ENCODE measurements at places on chromosomes 6 and 20.
A peak's percentile ranks its signal among the peaks of the same experiment; 100 is the strongest.

DNA sequence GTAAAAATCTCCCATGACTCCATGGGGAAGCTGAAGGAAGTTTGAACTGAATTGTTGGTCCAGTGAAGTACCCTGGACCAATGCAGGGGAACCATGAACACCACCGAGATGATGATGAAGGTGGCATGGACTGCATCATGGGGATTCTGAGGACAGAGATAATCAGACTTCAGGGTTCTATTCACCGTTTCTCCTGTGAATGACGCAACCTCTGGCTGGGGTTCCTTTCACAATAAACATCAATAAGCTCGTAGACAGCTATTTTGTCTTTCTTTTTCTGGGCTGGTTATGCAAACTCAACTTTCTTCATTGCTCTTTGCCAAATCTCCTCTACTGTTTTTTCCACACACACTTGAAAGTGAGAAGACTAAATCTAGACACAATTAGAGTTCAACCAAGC, 87.9 kb upstream of the NKX2-2 start:
- no peak for DNase-seq

DNA sequence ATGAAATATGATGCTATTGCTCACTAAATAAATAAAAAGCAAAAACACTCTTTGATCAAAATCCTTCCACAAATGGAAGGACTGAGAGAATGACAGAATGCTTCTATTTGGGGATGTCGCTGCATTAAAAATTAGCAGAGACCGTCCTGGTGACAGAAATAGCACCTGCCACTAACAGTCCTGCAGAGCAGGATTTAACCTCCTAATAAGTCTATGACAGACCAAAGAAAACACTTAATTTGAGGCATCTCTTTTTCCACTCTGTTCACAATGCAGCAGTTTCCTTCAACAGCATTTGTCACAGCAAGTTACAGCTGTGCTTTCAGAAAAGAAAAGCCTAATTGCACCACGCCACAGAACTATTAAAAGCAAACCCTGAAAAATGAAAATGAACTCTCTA, 140.6 kb upstream of the BEND6 start:
- DNase-seq = no peak

GRCh38 chr20:38559764-38560163, 21.2 kb upstream of the ADIG start:
- DNase-seq = no peak

DNA sequence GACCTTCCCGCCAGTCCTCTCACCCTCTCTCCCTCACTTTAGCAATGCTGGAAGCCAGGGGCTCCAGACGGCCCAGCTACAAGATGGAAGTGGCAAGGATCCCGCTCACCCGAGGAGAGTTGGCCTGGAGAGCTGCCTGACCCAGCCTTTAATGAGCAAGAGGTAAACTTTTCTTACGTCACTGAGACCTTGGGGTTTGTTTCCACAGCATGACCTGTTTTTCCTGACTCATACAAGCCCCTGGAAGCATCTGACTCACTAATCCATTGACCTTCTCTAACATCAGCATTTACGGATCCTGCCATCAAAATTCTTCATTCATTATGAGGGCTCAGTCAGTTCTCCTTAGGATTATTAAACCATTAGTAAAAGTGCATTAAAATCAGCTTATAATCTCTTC, 120.4 kb downstream of the MYLK4 start:
- DNase-seq = no peak

DNA sequence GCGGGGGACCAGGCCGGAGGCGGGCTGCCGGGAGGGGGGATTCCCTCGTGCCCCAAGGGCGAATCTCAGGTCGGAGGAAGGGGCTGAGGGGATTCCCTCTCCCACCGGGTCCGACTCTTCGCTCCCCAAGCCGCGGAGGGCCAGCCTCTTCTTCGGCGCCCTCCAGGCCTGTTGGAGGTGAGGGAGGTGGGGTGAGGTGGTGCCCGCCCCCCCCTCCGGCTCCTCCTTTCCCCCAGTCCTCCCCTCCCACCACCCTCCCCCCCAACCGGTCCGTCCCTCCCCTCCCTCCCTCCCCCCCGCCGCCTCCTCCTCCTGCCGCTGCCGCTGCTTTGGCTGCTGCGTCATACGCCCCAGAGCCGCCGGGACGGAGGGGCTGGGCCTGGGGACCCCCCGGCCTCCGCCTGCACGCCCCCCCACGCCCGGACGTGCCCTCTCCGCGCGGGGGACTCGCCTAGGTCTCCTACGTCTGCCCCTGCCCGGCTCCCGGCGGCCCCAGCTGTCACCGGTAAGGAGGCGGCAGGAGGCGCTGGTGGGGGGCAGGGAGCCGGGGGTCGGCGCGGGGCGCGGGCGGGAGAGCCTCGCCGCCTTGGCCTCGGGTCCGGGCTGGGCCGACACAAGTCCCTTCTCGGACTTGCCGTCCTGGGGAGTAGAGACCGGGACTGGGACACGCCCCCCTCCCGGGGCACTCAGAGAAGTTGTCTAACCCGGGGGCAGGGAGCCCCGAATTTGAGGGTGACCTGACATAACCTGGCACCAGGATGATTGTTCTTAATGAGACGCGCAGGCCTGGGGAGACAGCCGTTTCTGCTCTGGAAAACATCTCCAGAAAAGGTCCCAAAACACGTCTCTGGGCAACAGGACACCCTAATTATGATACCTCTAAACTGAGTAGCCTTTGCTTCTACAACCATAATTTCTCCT, at the start of gene PHF1:
TSS of gene PHF1 (plus strand) at position 304 of the 921 bp plus-strand sequence. CDS start 1,250 bp downstream, outside the sequence.
- peak; percentile 94 for DNase-seq

- no peak for DNase-seq
Observed at GRCh38 chr6:97626671-97627441, 343.8 kb upstream of the MMS22L start.

DNA sequence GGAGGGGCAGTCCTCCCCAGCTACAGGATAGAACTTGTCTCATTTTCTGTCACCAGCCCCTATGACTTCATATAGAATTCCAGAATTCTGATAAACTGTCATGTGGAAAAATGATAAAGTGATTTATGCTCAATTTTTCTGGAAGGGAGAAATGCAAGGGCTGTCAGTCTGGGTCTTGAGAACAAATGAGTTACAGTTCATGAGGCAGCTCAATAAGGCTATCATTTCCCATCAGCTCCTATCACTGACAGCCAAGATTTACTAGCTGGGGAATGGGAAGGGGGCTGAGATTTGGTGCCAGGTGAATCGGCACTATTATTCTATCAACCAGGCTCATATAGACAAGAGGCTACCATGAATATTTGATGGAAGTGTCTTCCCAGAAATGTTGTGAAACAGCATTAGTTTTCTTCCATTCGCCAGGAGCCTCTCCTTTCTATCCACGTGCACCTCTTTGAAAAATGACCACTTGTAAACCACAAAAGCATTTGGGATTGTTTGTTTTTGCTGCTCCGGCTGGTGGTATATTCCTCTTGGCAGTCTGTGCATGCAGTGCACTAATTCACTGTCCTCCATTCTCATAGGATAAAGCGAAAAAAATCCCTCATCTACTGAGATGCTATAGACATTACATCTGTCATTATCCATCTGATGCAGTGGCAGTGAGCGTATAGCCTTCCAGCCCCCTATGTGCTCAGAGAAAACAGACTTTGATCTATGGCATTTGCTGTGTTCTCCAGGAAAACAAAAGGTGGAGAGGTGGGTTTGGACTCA, 528.7 kb upstream of the RNF217 start:
- no peak for DNase-seq

DNA sequence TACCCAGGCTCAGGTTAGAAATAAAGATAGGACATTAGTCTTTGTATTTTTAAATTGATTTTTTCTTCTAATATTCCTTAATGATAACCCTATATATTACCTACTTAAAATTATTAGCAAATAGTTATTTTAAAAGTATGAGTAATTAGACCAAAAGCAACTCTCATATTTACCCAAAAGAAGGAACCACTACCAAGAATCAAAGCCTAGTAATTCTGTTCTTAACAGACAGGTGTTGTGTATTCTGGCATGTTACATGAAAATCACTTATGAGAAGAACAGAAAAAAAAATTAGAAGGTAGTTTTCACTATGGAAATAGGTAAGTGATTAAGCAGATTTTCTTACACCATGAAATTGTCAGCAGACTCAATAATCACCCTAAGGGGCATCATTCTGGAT, 105.1 kb downstream of the ATG5 start:
- DNase-seq = no peak

GRCh38 chr6:163416557-163417253, 2.2 kb downstream of the QKI start:
- peak; percentile 54 for DNase-seq

DNA sequence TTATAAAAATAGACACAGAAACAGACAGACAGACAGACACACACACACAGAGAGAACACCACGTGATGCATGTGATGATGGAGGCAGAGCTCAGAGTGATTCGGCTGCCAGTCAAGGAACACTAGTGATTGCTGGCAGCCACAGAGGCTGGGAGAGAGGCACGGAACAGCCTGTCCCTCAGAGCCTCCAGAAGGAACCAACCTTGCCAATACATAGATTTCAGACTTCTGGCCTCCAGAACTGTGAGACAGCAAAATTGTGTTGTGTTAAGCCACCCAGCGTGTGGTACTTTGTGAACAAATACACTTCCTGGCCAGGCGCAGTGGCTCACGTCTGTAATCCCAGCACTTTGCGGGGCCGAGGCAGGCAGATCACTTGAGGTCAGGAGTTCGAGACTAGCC, 9.5 kb upstream of the PARD6B start:
- no peak for DNase-seq

- no peak for DNase-seq
Observed at GRCh38 chr6:38804358-38804757, 89.2 kb downstream of the DNAH8 start.

DNA sequence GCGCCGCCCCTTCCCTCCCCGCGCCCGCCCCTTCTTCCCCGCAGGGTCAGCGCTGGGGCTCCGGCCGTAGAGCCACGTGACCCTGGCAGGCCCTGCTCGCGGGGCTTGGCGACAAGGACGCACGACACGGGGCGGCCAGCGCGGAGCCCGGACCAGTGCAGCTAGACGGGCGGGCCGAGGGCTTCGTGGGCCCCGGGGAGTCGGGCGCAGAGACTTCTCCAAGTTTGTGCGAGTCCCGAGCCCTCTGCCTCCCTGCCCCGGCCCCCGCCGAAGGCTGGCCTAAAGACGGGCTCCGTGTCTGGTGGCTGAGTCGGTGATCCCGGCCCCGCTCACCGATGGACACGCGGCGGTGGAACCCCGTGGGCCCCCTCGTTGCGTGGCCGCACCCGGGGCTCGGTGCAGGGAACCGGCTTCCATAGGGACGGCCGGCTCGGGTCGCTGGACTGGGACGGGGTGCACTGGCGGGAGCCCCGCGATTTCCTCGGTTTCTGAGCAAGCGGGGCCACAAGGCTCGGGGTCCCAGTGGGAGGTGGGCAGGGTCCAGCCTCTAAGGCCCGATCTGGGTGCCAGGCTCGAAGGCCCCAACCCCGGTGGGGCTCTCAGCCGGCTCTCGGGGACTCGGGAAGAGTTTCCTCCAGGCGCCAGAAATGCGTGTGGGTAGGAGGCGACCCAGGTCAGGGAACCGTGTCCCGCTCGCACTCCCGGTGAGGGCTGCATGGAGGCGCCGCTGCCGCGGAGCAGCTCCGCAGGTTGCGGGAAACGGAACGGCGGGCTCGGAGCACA, 452 bp upstream of the GATA5 start:
- DNase-seq = no peak

DNA sequence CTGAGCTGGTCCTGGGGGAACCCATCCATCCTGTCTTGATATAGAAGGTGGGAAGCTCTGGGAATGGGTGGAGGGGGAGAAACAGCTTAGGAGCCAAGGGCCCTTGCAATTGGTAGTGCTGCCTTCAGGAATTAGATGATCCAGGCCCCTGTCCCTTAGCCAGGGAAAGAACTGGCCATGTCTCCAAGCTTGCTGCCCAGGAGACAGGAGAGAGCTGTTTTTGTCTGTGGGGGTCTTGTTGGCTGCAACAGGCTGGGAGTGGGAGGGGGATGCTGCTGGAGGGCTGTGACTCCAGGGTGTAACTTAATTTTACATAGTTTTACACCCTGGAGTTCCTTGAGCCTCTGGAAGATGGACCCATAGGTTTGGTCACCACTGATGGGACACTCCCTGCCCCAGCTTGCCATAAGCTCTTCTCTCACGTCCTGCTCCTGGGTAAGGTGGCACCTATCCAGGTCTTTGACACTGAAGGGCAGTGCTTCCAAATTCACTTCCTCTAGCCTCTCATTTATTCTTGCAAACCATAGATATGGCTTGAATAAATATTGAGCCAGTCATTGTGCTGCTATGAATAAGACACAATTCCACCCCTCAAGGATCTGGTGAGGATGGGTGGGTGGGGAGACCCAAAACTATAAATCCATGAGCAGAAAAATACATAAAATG, 16.8 kb downstream of the VEGFA start:
- DNase-seq = no peak

- no peak for DNase-seq
Observed at GRCh38 chr6:116533233-116533957, 12.1 kb downstream of the TRAPPC3L start.

DNA sequence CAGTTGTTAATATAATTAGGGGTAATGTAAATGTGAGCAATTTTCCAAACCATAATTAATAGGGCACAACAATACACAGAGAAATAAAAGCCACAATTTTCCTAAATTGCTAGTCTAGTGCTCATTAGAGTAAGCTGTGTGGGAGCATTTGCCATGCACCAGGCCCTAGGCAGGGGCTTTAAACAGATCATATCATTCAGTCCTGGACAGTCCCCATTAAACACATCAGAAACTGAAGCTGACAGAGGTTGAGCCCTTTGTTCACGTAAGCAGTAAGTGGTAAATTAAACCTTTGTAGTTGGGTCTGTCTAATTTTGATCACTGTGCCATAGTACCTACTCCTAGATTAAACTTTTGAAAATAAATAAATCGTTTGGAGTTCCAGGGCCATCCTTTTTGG, 931.1 kb downstream of the C6orf118 start:
- no peak for DNase-seq

DNA sequence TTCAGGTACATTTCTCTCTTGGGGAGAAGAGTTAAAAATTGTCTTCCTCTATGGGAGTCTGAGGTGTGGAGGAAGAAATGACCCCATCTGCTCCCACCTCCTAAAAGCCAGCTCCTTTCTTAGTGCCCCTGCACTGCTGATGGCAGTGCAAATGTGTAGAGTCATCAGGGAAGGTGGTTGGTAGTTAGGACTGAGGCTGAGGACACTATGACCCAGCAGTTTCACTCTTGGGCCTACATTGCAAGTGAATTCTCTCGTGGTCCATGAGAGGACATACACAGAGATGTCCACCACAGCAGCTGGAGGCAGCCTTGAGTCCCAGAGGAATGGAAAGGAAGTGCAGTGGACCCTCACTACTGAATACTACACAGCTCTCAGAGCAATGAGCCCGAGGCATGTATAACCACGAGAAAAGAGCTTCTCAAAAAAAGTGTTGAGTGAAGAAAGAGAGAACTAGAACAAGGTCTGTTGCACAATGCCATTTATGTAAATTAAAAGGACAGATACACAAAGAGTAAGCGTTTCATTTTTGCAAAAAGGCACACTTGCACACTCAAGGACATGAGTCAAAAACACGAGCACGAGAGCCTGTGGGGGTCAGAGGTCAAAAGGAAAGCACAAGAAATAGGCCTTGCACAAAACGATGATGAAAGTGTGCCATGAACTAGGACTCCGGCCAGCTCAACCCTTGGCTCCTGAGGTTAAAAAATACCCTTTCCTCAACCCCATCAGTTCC, 308.2 kb upstream of the PRND start:
- no peak for DNase-seq

- DNase-seq = no peak
Observed at GRCh38 chr6:156869980-156870398, 92.8 kb downstream of the ARID1B start.
